ENCODE measurements at places on chromosomes 6 and 20. TPM values are rescaled to one million over a fixed set of nuclear protein-coding genes. Genes with fewer than 3 reads are reported as not detected.

Gene HRH3
- total RNA-seq = not detected

Gene ANKEF1
- total RNA-seq = 3.6 TPM

Gene CHRNA4
- not detected for total RNA-seq

Gene BPI
- total RNA-seq = 0.76 TPM

Gene CST4
- total RNA-seq = not detected

Gene OLIG3
- not detected for total RNA-seq

Gene RAET1L
- total RNA-seq = not detected

Gene SLC22A3
- 24.3 TPM for total RNA-seq

Gene FANCE
- total RNA-seq = 7.7 TPM

Gene RSPO3
- 0.22 TPM for total RNA-seq

Gene BMP6
- total RNA-seq = 12.1 TPM

Gene TREML2
- total RNA-seq = 1.5 TPM

Gene DDX43
- total RNA-seq = 7.3 TPM

Gene TNXB
- 206 TPM for total RNA-seq

Gene PTPRT
- total RNA-seq = 4.2 TPM

Gene PI16
- 4.7 TPM for total RNA-seq

Gene SIRPD
- 0.69 TPM for total RNA-seq

Gene VSX1
- not detected for total RNA-seq

Gene MYCT1
- 16.7 TPM for total RNA-seq

Gene ARG1
- total RNA-seq = not detected

Gene LY86
- total RNA-seq = 21.9 TPM

Gene SLC24A3
- 9.9 TPM for total RNA-seq

Gene GSTA3
- 1.00 TPM for total RNA-seq

Gene TUBB2B
- 1.7 TPM for total RNA-seq

Gene PLCB4
- 8.0 TPM for total RNA-seq

Gene TMEM170B
- 4.9 TPM for total RNA-seq

Gene PCK1
- total RNA-seq = 0.51 TPM

All from upper lobe of left lung (tissue), 6 donors.